ENCODE measurements at places on chromosomes 2 and 18.

DNA sequence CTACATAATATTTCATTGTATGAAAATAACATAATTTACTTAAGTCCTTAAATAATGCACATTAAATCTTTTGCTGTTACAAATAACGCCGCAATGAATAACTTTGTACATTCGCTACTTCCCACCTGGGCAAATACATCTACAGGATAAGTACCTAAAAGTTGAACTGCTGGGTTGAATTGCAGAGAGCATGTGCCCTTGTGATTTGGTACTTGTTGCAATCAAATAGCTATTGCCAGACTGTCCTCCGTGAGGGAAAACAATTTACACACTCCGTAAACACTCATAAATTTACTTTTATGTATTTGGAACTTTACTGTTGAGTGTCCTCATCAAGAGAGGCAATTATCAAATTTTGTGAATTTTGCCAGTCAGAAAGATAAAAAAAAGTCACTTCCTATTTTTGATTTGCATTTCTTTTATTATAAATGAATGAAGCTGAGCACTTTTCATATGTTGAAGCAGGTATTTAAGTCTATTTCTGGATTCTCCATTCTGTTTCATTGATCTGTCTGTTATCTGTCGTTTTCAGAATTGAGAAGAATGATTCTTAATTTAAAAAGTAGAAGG lies 140.8 kb upstream of the SERTAD2 start:
- DNase-seq = no peak

GRCh38 chr2:43905371-43905803 lies 66.6 kb downstream of the ABCG8 start:
- no peak for DNase-seq

DNA sequence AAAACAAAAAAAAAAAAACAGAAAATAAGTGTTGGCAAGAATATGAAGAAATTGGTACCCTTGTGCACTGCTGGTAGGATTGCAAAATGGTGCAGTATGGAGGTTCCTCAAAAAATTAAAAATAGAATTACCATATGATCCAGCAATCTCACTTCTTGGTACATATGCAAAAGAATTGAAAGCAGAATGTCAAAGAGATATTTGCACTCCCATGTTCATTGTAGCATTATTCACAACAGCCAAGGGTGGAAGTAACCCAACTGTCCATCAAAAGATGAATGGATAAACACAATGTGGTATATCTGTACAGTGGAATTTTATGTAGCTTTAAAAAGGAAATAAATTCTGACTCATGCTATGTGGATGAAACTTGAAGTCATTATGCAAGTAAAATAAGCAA lies 72.8 kb upstream of the POU3F3 start:
- no peak for DNase-seq

DNA sequence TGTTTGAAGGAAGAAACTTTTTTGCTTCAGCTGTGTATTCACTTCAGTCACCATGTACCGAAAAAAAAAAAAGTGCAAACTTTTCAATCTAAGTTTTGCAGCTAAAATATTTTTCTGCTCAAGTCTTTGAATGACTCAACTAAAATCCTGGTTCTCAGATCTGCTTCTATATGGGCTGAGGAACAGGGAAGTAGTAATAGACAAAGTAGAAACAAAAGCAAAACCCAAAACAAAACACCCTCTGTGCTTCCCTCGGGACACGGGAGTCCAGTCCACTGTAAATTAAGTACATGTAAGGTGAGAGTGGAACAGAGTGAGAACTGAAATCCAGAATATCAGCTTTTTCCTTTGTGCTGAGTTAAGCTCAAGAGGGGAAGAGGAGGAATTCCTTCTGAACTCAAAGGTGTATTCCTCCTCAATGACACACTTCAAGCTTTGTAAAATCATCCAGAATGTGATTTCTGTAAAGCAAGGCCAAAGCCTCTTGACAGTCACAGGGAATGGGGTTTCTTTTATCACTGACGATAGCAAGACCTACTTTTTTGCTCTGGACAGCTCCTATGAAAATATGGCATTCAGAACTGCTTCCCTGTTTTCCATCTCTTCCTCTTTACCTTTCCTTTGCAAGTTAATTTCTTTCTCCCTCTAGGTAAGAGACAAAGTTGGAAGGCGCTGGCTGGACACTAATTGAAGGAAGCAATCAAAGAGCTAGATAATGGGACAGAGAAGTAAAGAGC lies 433.5 kb upstream of the MMADHC start:
- no peak for DNase-seq

GRCh38 chr2:45510701-45511420 lies 100.2 kb downstream of the SRBD1 start:
- no peak for DNase-seq

- no peak for DNase-seq
These were observed 90.0 kb upstream of the ATL2 start for GRCh38 chr2:38466876-38467767.

- no peak for DNase-seq
These were observed 20.3 kb downstream of the RALB start for GRCh38 chr2:120272763-120273481.

DNA sequence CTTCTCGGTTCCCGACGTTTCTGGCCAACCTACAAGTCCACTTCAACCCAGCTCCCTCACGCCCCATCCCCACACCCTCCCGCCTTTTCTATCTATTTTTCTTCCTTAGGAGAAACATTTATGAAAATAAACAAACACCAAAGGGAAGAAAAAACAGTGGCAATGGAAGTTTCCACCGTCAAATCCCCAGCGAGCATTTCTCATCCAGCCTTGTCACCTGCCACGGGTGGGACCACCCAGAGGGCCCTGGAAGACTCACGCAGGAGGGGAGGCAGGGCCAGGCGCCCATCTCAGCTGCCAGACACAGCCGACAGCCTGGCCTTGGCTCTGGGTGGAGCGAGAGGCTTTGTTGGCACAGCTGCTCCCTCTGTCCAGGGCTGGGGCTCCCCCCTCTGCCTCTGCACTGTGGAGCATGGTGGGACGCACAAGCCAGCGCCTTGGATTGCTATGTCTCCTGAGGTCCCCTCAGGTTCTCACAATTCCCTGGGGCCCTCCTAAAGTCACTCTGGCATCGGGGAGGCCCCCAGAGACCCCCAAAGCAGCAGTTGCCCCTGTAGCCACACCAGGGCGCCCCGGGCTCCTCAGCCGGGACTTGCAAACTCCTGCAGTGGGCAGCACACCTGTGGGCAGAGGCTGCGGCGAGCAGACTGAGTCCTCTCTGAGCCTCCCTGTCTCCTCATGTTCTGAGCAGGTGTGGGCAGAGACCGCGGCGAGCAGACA lies 395.7 kb upstream of the SALL3 start:
- DNase-seq = no peak

- no peak for DNase-seq
These were observed 127.0 kb downstream of the METTL4 start for GRCh38 chr18:2444201-2444875.

DNA sequence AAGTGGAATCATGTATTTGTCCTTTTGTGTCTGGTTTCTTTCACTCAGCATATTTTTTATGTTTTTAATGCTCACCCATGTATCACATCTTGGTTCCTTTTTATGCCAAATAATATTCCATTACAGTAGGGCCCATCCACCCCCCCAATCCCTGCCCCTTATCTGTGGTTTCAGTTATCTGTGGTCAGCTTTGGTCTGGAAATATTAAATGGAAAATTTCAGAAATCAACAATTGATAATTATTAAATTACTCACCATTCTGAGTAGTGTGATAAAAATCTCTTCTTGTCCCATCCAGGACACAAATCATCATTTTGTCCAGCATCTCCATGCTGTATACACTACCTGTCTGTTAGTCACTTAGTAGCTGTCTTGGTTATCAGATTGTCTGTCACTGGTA lies 66.7 kb downstream of the BIRC6 start:
- DNase-seq = no peak

GRCh38 chr18:23433360-23433759 lies 19.7 kb upstream of the RIOK3 start:
- no peak for DNase-seq
